Stimulated activated CD8-positive, alpha-beta memory T cell treated with anti-CD3 and anti-CD28 coated beads, Interleukin-15, amount 100 ng/mL, for 1 hour (primary cell): ENCODE measurements at places on chromosomes 13 and 19.

GRCh38 chr19:588741-589692 is 664 bp upstream of the HCN2 start:
- no peak for DNase-seq

DNA sequence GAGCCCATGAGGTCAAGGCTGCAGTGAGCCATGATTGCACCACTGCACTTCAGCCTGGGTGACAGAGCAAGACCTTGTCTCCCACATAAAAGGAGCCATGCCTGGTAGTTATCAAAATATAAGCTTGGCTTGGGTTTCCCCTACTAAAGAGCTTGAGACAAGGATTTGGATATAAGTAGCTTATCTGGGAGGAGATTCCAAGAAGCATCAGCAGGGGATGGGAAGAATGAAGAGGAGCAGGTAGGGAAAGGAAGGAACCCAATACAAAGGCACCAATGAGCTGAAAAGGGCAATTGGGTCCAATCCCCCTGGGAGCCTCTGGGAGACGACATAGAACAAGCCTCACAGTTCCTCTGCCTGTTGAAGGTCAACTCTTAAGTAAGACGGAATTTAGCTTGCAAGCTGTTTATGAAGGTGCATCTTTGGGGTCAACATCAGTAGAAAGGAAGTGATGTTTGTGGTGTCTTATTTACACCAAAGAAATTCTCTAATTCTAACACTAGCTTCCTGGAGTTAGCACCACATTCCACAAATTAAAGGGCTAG is 7.4 kb upstream of the CLEC4G start:
- DNase-seq: no peak

DNA sequence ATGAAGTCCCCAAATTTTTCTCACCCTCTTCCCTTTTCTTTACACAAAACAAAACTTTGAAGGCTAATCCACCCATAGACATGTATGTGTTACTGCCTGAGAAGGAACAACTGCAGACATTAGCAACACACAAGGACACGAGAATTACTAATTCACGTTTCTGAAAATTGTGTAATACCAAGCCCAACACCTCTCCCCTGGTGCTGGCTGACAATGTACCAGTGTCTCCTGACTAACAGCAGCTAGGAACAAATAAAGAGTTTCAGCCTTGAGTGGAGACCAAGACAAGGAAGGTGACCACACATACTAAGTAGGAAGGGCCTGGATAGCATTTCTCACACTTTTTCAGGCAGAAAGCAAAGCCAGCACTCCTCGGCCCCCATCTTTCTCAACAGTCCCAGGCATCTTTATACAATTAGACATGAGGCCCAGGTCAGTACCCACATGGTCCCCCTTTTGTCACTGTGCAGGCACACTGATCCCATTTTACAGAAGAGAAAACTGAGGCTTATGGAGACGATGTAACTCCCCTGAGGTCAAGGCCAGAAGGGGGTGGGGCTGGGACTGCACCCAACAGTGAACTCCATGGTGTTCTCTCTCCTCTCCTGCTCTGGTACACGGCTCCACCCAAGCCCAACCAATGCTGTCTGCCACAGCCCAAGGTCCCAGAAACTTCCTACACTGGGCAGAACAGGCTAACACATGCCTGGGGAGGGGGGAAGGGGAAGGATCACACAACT is 8.7 kb downstream of the BRD4 start:
- no peak for DNase-seq

DNA sequence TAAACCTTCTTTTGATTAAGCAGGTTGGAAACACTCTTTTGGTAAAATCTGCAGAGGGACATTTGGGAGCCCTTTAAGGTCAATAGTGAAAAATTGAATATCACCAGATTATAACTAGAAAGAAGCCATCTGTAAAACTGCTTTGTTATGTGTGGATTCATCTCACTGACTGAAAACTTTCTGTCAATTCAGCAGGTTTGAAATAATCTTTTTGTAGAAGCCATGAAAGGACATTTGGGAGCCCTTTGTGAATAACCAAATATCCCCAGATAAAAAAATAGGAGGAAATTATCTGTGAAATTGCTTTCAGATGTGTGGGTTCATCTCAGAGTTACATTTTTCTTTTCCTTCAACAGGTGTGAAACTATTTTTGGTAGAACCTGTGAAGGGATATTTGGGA is 1690.7 kb downstream of the UQCRFS1 start:
- no peak for DNase-seq

DNA sequence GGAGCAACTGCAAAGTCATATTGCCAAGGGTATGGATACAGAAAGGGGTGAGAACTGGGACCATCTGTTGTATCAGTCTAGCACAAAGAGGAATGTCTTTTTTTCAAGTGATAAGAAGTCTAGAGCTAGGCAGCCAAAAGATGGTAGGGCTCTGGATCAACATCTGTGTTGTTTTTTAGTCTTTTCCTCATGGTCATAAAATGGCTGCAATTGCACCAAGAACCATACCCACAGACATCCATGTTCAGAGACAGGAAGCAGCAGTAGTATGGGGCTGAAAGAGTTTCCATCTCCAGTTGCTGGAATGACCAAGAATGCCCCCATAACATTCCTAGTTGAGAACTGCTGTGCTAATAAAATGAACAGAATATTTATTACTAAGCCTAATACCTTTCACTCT is 25.6 kb downstream of the KCNC3 start:
- DNase-seq: no peak

DNA sequence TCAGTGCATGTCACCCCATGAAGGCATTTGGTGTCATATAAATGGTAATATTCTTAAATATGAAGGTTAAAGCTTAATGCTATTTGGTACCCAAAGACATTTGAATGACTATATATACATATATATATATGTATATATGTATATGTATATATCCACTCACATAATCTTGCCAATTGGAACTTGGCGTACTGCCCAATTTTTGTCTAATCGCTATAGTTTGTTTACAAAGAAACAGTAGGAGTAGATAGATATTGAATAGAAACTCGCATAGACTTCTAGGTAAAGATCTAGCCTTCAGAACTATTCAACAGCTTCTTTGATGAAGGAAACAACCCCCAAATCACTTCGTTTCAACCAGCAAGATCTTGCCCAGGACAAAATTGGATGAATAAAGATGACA is 24.1 kb downstream of the KLF5 start:
- no peak for DNase-seq

- no peak for DNase-seq
These were observed 56.1 kb downstream of the ENOX1 start for GRCh38 chr13:43730642-43731041.

- no peak for DNase-seq
These were observed 82.3 kb downstream of the POU4F1 start for GRCh38 chr13:78521091-78521490.

DNA sequence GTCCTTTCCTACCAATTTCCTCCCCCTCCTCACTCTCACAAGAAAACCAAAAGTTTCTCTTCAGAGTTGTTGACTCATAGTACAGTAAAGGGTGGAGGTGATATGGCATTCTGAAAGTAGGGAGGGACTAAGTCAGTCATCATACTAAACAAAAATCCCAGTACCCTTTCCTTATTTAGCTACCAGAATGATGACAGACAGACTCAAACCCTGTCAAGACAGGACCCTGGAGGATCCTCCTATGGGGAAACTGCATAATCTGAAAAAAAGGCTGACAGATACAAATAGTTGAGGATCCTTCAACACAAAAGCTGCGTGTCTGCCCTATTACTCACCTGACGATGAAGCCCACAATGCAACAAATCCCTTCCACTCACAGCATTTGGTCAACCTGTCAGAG is 55.5 kb downstream of the CYSLTR2 start:
- no peak for DNase-seq

DNA sequence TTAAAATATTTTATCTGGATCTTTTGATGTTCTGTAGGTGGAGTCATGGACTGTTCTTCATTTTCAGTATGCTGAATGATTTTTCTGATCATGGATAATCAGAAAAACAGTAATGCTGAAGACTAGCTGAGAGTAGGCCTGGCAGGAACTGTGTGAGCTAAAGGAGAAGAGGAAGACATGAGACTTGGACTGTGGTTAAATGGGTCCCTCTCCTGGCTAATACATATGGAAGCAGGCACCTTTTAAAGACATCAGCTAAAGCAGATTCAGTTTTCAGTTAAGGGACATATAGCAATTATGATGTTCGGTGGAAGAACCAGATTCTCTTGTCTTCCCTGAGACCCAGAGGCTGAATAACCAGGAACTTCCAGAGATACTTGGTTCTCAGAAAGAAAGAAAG is 169.4 kb downstream of the OLFM4 start:
- no peak for DNase-seq

DNA sequence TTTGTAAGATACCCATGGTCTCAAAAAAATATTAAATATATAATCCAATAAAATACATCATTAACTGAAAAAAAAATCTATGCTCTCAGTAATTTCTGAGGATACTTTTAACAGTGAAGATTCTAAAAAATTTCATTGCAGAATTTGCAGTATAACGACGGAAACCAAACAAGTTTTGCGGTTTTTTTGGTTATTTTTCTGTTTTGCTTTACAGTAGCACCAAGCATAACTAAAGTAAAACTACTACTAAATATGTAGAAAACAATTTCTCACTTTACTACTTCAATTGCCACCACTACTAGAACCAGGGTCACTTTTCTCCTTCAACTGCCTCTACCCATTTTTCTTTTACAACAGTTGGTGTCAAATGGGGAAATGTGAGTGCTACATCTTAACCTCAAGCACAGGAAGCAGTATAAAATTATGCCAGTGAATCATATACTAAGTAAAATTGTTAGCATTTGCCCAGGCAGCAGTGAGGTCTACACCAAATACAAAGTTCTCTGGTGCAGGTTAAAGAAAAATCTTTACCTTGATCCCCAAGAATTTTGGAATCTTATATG is 24.1 kb downstream of the MICU2 start:
- DNase-seq: no peak

- no peak for DNase-seq
These were observed 375.4 kb downstream of the KCNRG start for GRCh38 chr13:50390503-50391248.

DNA sequence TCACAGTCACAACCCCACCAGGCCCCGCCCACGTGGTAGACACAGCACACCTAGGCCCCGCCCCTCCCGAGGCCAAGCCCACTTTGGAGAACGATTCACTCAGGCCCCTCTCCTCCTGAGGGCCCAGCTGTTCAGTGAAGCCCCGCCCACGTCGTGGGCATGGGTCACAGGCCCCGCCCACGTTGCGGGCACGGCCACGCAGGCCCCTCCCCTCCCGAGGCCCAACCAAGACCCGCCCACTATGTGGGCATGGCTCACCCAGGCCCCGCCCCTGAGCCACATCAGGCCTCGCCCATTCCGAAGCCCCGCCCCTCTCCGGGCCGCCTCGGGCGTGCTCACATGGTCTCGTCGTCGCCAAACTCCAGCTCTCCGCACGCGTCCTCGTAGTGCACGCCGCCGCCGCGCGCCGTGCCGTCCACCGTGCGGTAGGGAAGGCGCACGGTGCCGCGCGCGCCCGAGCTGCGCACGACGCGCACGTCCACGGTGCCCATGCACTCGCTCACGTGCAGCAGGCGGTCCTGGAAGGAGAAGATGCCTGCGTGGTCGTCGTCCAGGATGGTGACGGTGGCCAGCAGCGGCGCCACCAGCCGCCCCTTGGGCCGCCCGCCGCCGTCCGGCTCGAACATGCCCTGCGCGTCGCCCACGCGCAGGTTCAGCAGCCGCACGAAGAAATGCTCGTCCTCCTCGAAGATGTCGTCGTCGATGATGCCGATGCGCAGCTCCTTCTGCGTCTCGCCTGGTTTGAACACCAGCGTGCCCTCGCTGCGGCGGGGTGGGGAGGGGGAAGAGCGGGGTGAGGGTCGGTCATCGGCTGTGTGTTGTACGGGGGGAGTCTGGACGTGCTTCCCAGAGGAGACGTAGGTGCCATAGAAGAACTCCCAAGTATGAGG is 24.0 kb downstream of the SLC8A2 start:
- no peak for DNase-seq

DNA sequence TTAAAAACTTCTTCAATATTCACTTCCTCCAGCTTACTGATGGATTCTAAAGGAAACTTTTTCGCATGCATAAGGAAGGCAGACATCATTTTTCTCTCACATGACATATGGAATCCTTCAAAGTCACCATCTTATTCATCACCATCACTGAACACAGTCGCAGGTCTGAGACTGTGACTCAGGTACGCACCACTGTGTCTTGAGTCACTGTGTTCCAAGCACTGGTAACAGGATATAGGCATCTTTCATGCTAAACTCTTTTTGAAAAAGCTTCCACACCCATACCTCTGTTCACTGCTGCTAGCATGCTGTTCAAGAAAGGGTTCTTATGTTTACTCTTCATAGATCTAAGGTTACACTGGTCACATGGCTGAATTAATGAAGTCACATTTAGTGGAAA is 67.0 kb upstream of the SIAH3 start:
- DNase-seq: no peak

- no peak for DNase-seq
These were observed 408.2 kb downstream of the COG6 start for GRCh38 chr13:40063703-40064102.

DNA sequence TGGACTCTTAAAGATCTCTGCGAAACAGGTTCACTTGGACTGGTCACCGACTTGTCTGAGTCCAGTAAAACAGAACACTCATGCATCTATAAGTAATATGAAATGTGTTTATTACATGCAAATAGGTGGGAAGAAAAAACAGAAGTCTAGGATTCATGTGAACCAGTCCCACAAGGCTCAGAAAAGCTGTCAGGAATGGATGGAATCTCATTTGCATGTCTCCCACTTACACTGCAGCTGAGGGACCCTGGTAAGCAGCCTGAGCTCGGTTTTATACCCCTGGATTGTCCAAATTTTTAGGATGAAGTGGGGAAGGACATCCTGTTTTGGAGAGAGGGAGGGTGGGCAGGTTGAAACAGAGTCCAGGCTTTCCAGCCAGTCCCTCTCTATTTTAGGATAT is 1545.1 kb upstream of the PCDH20 start:
- no peak for DNase-seq

- DNase-seq: no peak
These were observed at the start of gene PTGIR for GRCh38 chr19:46624958-46625661. Gene PTGIR (minus strand): TSS chr19:46625089. CDS start chr19:46624225, 864 bp downstream.

GRCh38 chr13:42392716-42393572 is 121.0 kb downstream of the AKAP11 start:
- no peak for DNase-seq

- no peak for DNase-seq
These were observed 20.4 kb upstream of the TNFSF13B start for GRCh38 chr13:108249150-108249549.

- no peak for DNase-seq
These were observed 235.1 kb downstream of the UQCRFS1 start for GRCh38 chr19:28977826-28978225.

DNA sequence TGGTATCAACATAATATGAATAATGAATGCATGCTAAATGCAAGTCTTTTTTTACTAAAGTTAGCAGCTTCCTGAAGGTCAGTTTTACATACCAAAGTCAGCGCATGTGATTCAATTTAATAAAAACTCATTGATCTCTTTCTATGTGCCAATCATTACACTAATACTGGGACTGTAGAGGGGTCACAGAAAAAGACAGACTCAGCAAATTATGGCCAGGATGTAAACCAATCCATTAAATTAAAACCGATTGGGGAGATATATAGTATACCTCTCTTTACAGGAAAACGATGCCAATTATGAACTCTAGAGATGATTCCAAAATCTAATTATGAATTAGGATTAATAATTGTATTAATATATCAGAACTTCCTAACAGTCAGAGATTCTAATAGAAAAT is 624.4 kb upstream of the PCDH20 start:
- DNase-seq: no peak
